Stromal cell of bone marrow (primary cell): ENCODE measurements at places on chromosomes 4 and X.
A peak's percentile ranks its signal among the peaks of the same experiment; 100 is the strongest.

GRCh38 chr4:109648266-109648996, 54.8 kb downstream of the CASP6 start:
- no peak for DNase-seq

DNA sequence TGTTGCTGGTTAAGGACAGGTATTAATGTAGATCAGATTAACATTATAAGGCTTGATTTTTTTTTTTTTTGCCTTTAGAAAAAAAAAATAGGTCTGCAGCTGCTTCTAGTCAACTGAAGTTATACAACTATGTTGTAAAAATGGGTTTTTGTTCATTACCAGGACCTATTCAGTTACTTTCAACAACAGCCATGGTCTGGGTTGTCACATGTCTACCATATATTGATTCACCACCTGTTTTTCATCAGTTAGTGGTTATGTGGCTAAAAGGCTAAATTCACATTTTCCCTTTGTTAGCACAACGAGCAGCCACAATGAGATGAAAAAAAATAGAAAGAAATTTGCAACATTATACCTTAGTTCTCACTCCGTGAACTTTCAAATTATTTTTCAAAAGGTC, 45.5 kb downstream of the GLRB start:
- peak; percentile 17 for DNase-seq

GRCh38 chrX:66167431-66167830, 3.4 kb downstream of the HEPH start:
- no peak for DNase-seq

DNA sequence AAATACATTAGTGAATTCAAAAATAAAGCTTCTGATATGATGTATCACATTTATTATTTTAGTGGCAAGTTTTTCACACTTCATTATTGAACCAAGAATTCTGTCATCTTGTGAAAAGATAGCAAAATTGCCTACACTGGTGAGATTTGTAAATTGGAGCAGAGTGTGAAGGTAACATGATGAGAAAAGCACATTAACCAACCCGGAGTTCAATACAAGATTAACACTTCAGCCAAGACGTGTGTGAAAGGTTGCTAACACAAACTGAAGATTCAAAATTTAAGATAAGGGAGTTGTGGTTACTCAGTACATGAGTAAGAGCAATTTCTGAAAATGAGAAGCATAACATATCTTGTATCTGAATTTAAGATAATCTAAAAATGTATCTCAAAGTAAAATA, 346.7 kb downstream of the PDHA2 start:
- no peak for DNase-seq

GRCh38 chr4:18676526-18676915, 655.0 kb upstream of the LCORL start:
- no peak for DNase-seq
